ENCODE measurements at places on chromosomes 5 and 9. TPM values are rescaled to one million over a fixed set of nuclear protein-coding genes. Genes with fewer than 3 reads are reported as not detected.

DNA sequence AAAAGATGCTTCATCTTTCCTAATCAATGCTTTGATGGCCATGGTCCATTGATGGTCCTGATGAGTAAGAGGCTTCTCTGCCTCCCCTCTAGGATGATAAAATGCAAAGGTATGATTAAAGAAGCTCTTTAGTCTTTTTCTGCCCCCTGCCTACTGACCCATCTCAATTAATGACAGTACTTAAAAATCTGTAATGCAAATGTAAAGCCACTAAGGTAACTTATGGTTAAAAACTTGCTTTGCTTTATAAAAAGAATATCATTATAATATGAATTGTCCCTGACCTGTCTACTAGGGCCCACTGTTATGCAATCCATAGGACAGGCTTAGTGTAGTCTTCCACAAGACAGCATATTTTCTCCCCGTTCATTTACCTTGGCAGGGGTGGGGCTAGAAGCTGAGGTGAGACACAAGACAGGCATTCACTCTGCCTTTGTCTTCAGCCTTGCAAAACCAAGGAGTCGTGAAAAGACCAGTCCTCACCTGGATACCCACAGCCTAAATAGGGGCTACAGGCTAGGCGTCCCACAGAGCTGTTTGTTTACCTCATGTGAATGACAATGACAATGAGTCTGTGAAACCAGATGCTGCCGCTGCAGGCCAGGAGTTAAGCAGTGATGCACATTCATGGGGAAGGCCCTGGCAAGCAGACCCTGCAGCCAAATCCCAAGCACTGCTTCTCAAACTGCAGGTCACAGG lies 60.4 kb downstream of the BNC2 start:
- no peak for DNase-seq

DNA sequence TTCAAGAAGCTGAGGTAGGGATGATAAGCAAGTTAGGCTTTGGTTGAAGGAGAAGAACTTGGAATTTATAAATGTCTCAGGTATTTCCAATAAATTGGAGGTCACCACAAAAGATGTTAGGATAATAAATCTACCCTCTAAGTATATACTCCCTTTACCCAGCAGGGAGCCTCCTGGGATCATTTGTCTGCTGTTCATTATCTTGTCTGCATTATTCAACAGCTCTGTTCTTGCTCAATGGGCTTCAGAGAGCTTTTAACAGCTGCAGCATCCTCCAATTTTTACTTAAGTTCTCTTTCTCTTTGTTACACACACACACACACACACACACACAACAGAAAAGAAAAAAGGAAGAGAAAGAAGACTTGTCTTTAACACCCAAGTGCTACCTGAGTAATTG lies 51.7 kb upstream of the VPS13A start:
- no peak for DNase-seq

Gene SPINK5
- 0.95 TPM for total RNA-seq

DNA sequence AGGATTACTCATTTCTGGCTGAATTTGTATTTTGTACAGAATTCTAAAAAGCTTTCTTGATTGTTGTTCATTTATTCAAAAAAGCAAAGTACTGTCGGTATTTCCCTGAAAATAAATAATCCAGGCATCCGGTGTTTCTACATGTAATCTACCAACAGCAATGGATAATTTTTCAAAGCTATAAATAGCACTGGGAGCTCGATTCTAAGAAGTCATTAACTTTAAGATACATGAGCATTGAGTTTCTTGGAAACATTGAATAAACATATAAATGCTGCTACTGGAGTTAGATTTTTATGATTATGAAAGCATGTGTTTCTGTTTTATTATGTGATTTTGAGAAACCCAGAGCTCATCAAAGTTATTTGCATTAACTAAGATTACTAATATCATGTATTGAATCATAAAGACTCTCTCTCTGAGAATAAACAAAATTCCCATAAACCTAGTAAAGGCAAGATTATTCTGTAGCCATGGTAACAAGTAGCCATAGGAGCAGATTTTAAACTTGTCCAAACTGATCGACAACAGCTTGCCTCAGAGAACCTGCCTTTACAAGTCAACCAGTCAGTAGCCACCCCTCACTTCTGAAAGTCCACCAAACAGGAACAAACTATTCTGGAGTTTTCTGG lies 197.0 kb downstream of the DRD1 start:
- DNase-seq = no peak

DNA sequence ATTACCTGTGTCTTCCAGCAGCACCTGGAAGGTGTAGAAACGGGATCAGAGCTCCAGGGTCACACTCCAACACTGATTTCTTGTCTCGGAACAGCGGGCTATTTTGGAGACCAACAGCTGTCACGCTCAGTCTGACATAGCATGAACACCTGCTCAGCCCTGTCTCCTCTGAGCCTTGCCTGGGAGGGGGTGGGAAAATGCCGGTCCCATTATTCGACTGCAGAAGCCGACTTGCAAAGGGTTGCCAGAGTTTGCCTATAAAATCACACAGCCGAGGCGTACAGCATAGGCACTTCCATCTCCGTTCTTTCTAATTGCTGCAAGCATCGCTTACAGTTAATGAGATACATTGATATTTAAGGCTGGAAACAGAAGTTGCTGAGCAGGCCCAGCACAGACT lies 300.8 kb upstream of the MSX2 start:
- DNase-seq = no peak

DNA sequence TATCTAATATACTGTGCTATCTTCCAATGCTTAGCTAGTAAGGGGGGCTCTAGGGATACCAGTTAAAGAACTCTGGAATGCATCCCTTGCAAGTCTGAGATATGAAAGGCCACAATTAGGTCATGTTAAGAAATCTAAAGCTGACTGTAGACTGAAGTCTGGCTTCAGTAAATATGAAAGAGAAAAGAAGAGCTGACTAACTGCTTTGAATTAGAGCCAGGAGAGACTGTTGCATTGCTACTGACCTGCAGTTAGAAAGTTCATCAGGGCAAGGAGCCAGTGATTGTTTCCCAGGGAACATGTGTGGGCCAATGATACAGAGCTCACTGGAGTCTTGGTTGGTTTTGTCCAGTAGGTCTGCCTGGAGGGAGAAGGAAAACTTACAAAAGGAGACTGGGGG lies 472.1 kb upstream of the TNC start:
- DNase-seq = peak; percentile 42

GRCh38 chr9:20597862-20598261 lies 24.4 kb downstream of the MLLT3 start:
- no peak for DNase-seq

DNA sequence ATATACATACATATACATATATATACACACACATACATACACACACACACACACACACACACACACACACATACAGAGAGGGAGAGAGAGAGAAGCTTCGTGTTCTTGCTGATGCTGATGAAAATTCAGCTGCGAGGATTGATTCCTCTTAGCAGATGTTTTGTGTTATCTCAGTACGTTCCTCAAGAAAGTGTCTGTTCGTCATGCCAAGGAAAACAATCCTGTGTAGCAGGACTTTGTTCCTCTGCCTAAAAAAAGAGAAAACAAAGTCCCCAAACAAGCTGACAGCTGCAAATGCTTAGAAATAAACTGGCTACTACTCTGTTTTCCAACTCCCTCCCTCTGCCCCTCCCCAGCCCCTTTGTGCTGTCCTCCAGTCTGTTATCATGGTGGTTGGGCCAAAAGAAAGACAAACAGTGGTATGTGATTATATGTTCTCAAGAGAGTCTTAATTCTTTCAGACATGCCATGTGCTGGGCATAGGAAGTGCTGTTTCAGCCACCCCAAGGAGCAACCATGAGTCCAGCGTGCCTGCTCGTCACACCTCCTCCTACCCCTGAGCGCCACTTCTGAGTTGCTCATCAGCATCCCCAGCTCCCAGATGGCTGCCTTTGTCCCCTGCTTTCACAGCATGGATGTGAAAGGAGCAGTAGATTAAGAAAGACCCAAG lies 71.5 kb upstream of the EQTN start:
- no peak for DNase-seq

Gene AMBP
- 19.8 TPM for total RNA-seq

Gene AK1
- 32.4 TPM for total RNA-seq

Gene SAXO1
- total RNA-seq = not detected

Measured in Caki2 (cell line).